ENCODE measurements at places on chromosomes 5 and 9.

DNA sequence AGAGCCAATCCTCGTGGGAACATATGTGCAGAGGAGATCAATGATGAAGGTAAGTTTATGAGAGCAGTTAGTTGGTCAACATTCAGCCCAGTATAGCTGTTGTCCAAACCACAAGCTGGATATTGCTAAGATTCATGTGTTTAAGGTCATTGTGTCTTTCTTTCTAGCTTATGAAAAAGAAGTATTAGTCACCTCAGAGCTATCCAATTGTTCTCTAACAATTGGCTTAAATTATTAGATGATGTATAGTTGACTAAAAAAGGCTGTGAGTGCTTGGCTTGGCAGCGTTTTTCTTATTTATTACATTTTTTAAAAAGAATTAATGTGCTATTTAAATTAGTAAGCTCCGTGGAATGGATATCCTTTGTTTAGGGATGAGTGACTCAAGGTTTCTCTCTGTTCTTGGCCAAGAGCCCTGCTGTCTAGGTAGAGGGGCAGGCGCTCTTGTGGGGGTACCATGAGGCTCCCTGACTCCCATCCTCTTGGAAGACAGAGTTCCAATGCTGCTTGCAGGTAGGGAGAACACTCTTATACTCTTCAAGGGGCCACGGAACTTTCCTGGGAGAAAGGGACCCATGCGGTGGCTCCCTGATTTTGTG is 487.4 kb downstream of the IRX1 start:
- DNase-seq, result no peak

GRCh38 chr9:114592356-114592755 is 4.8 kb downstream of the ATP6V1G1 start:
- DNase-seq, result no peak

GRCh38 chr5:171762903-171763302 is 22.7 kb upstream of the SMIM23 start:
- no peak for DNase-seq

DNA sequence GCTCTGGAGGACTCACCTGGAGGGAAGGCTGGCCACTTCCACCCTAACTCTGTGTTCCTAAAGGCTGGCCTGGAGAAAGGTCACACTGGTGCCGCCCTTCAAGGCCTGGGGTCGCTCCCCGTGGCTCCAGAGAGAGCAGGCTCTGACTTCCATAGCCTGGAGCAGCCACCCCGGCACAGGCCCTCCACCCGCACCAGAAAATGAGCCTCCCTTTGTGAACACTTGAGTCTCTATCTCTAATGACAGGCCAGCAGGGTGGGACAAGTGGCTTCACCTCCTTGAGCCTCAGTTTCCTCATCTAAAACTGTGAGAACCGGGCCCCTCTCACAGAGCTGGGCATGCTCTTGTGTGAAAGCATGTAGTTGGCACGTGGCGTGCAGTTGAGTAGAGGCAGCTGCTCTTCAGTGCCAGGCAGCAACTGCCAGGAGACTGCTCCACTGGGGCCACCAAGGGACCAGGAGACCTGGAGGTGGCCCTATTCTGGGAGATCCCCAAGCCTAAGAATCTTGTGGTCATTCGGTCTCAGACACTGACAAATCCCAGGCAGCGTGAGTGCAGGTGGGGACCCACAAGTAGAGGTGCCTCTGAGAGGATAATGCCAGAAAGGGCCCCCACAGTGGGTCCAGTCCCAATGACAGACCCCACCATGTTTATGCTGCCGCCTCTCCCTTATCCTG is 56.7 kb upstream of the GARNL3 start:
- no peak for DNase-seq

GRCh38 chr9:3477236-3477834 is 48.5 kb downstream of the RFX3 start:
- no peak for DNase-seq

- DNase-seq, result no peak
Observed at GRCh38 chr5:157955541-157956172, 96.7 kb upstream of the CLINT1 start.

GRCh38 chr9:134538856-134539566 is 102.6 kb upstream of the COL5A1 start:
- DNase-seq, result no peak

DNA sequence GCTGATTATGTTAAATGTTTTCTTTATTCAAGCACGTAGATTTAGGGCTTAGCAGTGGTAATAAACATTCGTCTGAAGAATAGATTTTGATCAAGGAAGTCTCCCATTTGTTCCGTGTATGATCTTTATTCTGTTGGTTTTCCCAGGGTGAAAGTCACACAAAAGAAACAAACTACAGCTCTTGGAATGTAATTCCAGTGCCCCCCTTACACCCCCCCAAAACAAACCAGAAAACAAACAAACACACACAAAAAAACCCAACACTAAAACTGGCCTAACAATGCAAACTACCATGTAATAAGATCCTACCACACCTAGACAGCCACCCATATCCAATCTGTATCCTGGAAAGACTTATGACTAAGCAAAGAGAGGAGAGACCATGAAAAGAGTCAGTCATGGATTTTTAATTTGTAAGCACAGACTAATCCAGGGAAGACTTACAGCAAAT is 196.2 kb upstream of the ELL2 start:
- no peak for DNase-seq
